Smooth muscle cell of trachea (primary cell): ENCODE measurements at places on chromosomes 2 and 18. TPM values are rescaled to one million over a fixed set of nuclear protein-coding genes. Genes with fewer than 3 reads are reported as not detected.

Gene TXNDC2
- under 0.01 TPM in 2 replicates for total RNA-seq

Gene ANKRD30B
- total RNA-seq, result 0.15 and 0.50 TPM in 2 replicates

Gene TGFA
- 0.73 TPM in 1 of 2 replicates, not detected in the other for total RNA-seq

Gene CHST10
- total RNA-seq, result 5.2 and 8.6 TPM in 2 replicates

Gene PRKAG3
- 0.15 and 0.50 TPM in 2 replicates for total RNA-seq

Gene FAM228A
- 1.3 and 6.0 TPM in 2 replicates for total RNA-seq

Gene ICA1L
- 3.6 and 7.1 TPM in 2 replicates for total RNA-seq

Gene DYNAP
- not detected in 2 replicates for total RNA-seq

Gene DCDC2C
- total RNA-seq, result not detected in 2 replicates

Gene DSG1
- total RNA-seq, result not detected in 2 replicates

Gene ZNF519
- total RNA-seq, result 3.6 and 4.4 TPM in 2 replicates

Gene SATB2
- 11.3 and 20.2 TPM in 2 replicates for total RNA-seq

Gene CAPN14
- total RNA-seq, result 0.33 and 0.58 TPM in 2 replicates

Gene TSHZ1
- 4.8 and 5.8 TPM in 2 replicates for total RNA-seq

Gene CYP27C1
- under 0.01 TPM in 1 of 2 replicates, not detected in the other for total RNA-seq

Gene CIDEA
- 0.29 TPM in 1 of 2 replicates, not detected in the other for total RNA-seq

Gene MDH1B
- 0.99 and 1.2 TPM in 2 replicates for total RNA-seq

Gene ALKAL2
- not detected in 2 replicates for total RNA-seq

Gene G6PC2
- total RNA-seq, result not detected in 2 replicates

Gene GCG
- total RNA-seq, result not detected in 2 replicates

Gene CXCR4
- total RNA-seq, result 1.0 TPM in 1 of 2 replicates, not detected in the other

Gene GPR17
- not detected in 2 replicates for total RNA-seq

Gene SERPINB3
- total RNA-seq, result not detected in 2 replicates

Gene CDH19
- total RNA-seq, result not detected in 2 replicates

Gene DSEL
- 156 and 218 TPM in 2 replicates for total RNA-seq

Gene RUFY4
- not detected in 2 replicates for total RNA-seq

Gene NAT8
- not detected in 2 replicates for total RNA-seq

Gene BMP10
- not detected in 2 replicates for total RNA-seq

Gene OSBPL6
- total RNA-seq, result 2.2 and 2.3 TPM in 2 replicates

Gene FN1
- 6,603 and 11,839 TPM in 2 replicates for total RNA-seq

Gene CYP1B1
- 31.1 and 184 TPM in 2 replicates for total RNA-seq

Gene SERPINB12
- not detected in 2 replicates for total RNA-seq

Gene SMAD4
- 93.8 and 108 TPM in 2 replicates for total RNA-seq

Gene IL36B
- total RNA-seq, result not detected in 2 replicates

Gene SH2D6
- total RNA-seq, result 0.66 TPM in 1 of 2 replicates, not detected in the other
